ENCODE measurements at places on chromosomes 7 and 10. TPM values are rescaled to one million over a fixed set of nuclear protein-coding genes. Genes with fewer than 3 reads are reported as not detected.

The OR9A2 gene
- total RNA-seq = not detected

The FGF8 gene
- total RNA-seq = not detected

The PRPS1L1 gene
- not detected for total RNA-seq

The COBL gene
- total RNA-seq = 49.2 TPM

DNA sequence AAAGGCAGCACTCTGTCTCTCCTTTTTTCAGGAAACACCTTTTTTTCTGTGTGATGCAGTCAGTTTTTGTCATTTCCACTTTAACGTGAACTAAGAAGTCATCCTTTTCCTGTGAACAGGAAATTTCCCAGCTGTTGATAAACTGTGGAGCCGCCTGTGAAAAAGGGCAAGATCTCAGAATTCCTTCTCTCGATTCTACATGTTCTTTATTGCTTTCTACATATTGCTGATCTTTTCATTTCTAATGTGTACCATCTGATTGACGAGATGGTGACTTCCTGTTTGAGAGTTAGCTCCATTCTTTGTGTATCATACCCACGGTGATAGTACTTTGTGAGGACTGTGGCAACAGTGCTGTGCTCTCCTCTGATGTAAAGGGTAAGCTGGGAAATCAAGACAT is 50.4 kb downstream of the ADD3 start:
- no peak for DNase-seq
- H3K4me1 ChIP-seq = peaks cover 2% of the 10 kb centered on the region
- H3K36me3 ChIP-seq = no peaks in the 10 kb centered on the region
- H3K27ac ChIP-seq = no peak overlapping the region
- H3K4me3 ChIP-seq = no peak overlapping the region

DNA sequence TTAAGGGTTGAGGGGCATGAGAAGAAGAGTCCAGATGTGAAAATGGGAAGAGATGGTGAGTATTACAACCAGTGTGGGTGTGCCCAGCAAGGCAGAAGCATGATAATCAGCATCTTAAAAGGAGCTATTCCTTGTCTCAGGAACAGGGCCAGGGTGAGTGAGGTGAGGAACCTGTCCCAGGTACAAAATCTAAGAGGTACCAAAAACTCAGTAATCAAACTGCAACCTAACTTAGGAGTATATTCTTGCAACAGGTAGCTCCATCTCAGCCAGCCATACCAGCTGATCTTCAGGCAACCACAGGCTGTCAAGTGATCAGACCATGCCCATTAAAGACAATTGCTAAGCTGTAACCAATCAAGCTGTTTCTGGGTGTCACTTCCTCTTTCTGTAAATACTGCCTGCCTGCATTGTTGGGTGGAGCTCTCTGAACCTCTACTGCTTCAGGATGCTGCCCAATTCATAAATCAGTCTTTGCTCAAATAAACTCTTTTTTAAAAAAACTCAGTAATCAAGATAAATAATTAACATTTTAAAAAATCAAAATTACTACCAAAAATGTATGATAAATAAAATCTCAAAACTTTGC is 7.4 kb downstream of the KEL start:
- no peaks in the 10 kb centered on the region for H3K36me3 ChIP-seq
- DNase-seq = no peak
- no peak overlapping the region for H3K4me3 ChIP-seq

DNA sequence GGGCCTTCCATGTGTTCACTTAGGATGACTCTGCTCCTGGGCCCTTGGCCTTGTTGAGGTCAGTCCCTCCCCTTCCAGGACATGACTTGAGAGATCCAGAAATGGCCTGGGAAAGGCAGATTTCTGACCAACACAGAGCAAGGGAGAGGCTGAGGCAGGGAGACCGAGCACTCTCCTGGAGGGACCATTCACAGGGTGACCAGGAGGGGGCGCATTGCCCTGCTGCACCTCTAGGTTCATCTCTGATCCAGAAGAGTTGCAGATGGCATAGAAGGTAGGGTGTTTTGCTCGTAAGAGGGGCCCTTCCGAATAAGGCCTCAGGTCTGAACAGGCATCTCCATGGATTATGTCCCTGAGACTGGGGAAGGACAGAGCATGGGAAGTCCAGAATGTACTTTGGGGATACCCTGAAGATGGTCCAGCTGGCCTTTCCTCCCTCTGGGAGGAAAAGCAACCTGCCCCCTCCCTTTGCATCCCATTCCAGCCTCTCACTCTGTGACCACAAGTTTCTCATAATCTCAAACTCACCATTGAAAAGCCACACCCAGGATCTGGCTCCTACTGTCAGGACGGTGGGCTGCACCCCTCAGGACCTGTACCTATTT is 6.6 kb downstream of the DMBT1 start:
- no peaks in the 10 kb centered on the region for H3K36me3 ChIP-seq
- DNase-seq = no peak
- no peak overlapping the region for H3K4me3 ChIP-seq
- H3K27me3 ChIP-seq = no peaks in the 10 kb centered on the region
- no peak overlapping the region for H3K27ac ChIP-seq
- no peaks in the 10 kb centered on the region for H3K4me1 ChIP-seq

DNA sequence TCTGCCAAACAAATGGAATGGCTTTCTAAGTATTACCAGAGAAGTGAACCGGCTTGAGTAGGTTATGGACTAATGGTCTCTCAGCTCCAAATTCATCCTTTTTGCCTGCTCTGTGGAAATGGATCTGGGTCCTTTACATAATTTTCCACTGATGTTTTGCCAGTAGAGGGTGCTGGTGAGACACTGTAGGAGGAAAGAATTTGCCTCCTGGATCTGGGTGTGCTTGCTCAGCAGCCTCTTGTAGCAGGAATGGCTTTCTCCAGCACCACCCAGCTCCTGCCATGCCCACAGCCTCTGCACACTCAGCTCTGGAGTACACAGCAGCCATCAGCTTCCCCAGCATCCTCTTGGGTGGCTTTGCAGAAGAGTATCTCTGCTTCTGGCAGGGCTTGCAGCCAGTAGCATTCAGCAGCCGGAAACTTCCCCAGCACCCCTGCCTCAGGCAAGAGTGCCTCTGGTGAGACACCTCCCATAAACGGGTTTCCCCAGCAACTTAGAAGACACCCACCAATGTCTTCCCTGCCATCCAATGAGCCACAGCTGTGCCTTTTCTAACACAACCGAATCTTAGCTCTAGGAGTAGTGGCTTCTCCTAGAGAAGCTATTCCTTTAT is 235.0 kb upstream of the PLPP4 start:
- no peaks in the 10 kb centered on the region for H3K4me1 ChIP-seq
- no peaks in the 10 kb centered on the region for H3K36me3 ChIP-seq
- H3K27ac ChIP-seq = no peak overlapping the region
- H3K27me3 ChIP-seq = no peaks in the 10 kb centered on the region
- no peak overlapping the region for H3K4me3 ChIP-seq

DNA sequence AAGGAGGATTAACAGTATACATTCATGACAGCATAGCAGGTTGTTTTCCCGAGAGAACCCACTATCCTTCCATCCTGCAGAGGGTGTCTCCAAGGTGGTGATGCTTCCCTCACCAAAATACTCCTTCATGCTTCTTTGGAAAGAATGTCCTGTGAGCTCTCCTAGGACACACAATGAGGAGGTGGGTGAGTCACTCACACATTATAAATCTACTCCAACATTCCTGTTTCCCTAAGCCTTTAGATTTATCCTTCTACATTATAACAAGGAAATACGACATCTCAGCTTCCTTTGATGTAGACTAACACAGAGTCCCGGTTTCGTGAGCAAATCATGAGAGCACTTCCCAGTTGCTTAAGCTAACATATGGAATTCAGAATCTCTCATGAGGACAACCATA is 689.7 kb upstream of the CELF2 start:
- DNase-seq = no peak
- H3K4me3 ChIP-seq = no peak overlapping the region
- no peaks in the 10 kb centered on the region for H3K4me1 ChIP-seq
- H3K36me3 ChIP-seq = no peaks in the 10 kb centered on the region
- no peak overlapping the region for H3K27ac ChIP-seq
- no peaks in the 10 kb centered on the region for H3K27me3 ChIP-seq

DNA sequence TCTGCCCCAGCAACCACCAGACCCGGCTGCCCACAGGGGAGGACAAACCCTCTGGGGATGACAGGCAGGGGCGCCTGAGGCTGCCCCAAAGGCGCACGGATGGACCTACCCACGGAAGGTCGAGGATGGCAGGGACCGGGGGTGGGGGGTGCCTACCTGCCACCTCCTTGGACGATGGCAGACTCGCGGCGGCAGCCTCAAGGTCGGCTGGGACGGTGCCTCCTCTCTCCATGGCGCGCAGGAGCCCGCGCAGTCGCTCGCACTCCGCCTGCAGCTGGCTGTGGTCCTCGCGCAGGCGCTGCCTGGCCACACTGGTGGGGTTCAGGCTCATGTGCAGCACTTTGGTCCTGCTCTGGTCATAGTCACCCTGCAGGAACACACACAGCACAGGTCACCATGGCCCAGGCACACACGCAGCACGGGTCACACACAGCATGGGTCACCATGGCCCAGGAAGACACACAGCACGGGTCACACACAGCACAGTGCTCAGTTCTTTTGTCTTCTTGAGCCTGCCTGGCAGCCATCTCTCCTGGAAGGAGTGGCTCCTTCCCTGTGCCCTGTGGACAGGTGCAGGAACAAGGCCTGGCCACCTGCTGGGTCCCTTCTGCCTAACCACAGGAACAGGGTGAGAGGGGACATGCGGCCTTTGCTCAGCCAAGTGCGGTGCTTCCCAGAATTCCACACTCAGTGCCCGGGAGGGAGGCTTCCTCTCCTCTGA is 266.6 kb downstream of the ELFN1 start:
- no peaks in the 10 kb centered on the region for H3K36me3 ChIP-seq
- no peaks in the 10 kb centered on the region for H3K4me1 ChIP-seq
- no peaks in the 10 kb centered on the region for H3K27me3 ChIP-seq
- no peak for DNase-seq
- no peak overlapping the region for H3K27ac ChIP-seq

- no peak overlapping the region for H3K27ac ChIP-seq
- no peak overlapping the region for H3K4me3 ChIP-seq
- no peaks in the 10 kb centered on the region for H3K4me1 ChIP-seq
- no peaks in the 10 kb centered on the region for H3K36me3 ChIP-seq
- no peak for DNase-seq
Observed at GRCh38 chr7:141575164-141575563, 24.0 kb downstream of the AGK start.

- H3K36me3 ChIP-seq = peaks cover 9% of the 10 kb centered on the region
- DNase-seq = no peak
- no peak overlapping the region for H3K27ac ChIP-seq
- H3K4me3 ChIP-seq = no peak overlapping the region
- peaks cover 7% of the 10 kb centered on the region for H3K4me1 ChIP-seq
Observed at GRCh38 chr10:18665815-18666558, 6.8 kb downstream of the ARL5B start.

- no peak overlapping the region for H3K27ac ChIP-seq
- no peaks in the 10 kb centered on the region for H3K27me3 ChIP-seq
- H3K36me3 ChIP-seq = no peaks in the 10 kb centered on the region
- DNase-seq = no peak
- no peak overlapping the region for H3K4me3 ChIP-seq
Observed at GRCh38 chr10:16049050-16049449, 188.7 kb upstream of the MINDY3 start.

DNA sequence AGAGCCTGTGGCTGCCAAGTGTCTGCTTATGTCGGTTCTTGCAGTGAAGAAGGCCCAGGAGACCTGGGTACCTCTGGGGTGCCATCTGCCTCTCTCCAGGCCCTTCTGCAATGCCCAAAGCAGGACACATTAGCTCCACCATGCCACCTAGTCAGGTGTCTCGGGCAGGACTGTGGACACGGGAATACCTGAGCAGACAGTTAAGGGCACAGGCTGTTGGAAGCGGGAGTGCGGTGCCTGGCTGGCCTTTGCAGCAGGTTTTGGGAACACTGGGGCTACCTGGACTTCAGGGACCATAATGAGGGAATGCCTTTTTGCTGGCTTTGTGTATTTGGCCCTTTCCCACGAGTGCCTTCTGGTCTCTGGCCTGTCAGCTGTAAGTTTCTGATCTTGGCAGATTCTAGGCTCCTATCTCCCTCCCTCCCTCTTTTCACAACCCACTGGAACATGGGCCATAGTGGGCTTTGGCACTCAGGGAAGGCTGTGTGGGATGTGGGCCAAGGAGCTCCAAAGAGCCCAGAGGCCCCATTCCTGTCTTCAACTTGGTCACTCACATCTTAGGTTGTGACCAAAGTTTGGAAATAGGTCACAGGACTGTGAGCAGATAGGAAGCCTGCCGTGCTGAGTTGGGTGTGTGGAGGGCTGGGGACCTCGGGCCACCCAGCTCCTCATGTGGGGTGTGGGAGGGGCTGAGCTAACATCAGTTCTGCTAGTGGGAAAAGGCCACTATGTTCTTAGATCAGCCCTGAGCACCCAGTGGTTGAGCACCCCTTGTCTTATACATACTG is 41.5 kb upstream of the CXCL12 start:
- no peak overlapping the region for H3K27ac ChIP-seq
- H3K4me1 ChIP-seq = no peaks in the 10 kb centered on the region
- no peak for DNase-seq

DNA sequence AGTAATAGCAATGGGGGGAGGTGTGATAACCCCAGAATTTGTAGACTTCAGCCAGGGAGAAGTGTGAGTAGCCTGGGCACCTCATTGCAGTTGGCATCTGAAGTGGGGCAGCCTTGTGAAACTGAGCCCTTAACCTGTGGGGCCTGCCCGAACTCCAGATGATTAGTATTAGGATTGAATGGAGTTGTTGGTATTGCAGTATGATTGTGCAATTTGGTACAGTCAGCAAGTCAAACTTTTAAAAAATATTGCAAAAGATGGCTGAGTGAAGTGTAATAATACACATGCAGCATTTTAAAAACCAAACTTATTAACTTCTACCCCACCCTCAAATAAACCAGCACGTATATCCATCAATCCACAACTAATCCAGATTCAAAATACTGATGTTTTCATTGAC is 9.3 kb downstream of the RBM33 start:
- no peaks in the 10 kb centered on the region for H3K27me3 ChIP-seq
- no peak for DNase-seq
- no peaks in the 10 kb centered on the region for H3K4me1 ChIP-seq
- H3K27ac ChIP-seq = no peak overlapping the region
- H3K4me3 ChIP-seq = no peak overlapping the region
- no peaks in the 10 kb centered on the region for H3K36me3 ChIP-seq

- no peak overlapping the region for H3K27ac ChIP-seq
- no peak overlapping the region for H3K4me3 ChIP-seq
- H3K36me3 ChIP-seq = no peaks in the 10 kb centered on the region
- DNase-seq = no peak
- no peaks in the 10 kb centered on the region for H3K4me1 ChIP-seq
Observed at GRCh38 chr7:145884716-145885514, 231.7 kb upstream of the CNTNAP2 start.

DNA sequence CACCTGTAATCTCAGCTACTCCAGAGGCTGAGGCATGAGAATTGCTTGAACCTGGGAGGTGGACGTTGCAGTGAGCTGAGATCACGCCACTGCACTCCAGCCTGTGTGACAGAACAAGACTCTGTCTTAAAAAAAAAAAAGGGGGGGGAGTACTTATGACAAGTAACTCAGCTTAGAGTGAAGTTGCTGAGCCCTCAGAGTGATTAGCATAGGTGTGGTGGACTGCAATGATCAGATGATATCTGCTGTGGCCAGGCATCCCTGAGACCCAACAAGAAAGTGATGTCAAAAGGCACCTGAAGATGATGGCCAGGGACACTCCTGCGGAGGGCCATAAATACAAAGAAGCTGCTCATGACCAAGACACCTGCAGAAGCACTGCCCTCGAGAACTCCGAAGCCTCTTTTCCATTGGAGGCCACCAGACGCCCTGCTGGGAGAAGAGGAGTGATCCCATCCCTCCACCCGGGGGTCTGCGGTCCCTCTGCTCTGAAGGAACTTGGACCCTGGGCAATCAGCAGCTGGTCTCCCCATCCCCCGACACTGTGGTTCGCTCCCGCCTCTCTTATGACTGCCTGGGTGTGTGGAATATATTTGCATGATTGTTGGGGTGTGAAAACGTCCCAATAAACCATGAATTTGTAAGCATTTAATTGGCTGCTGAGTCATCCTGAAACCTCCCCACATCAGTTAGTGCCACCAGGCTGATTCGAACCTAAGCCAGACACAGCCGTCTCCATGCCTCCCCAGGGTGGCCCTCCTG is 46.0 kb downstream of the RASGEF1A start:
- no peak for DNase-seq
- no peak overlapping the region for H3K27ac ChIP-seq
- H3K4me3 ChIP-seq = no peak overlapping the region

All from colonic mucosa (tissue), 4 donors.